Activated CD4-positive, alpha-beta T cell treated with anti-CD3 and anti-CD28 coated beads, Interleukin-2, amount 50 U/mL, for 48 hours (primary cell): ENCODE measurements at places on chromosomes 5 and 9.

DNA sequence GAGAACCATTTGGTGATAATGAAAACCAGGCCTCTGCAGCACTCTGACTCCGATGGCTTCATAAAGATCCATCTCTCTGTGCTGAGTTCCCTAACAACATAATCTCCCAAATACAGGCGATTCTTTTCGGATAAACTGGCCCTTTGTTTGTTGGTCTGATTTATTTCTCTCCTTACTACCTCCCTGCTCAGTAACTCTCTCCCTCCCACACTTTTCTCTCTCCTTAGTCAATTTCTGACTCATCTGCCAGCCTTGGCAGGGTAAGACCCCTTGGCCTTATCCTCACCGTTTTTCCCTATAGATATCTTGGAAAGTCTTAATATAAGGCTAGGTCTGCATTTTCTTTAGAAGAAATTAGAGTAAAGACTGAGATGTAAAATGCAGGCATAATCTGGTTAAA, 128.7 kb downstream of the BRINP1 start:
- DNase-seq: no peak

DNA sequence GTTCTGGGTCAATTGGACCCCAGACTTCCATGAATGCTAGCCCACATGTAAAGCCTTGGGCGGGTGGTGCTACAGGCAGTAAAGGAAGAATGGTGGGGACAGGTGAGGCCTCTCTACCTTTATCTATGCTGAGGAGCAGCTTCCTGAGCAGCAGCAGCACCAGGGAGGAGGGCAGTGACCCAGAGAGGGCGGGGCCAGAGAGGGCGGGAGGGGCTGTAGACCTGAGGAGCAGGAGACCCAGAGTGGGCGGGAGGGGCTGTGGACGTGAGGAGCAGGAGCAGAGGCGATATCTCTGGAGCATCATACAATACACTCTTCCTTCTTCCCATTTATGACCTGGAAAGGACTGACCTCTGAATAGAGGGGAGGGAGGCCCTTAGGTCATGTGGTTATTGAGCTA, 165.9 kb downstream of the MTRR start:
- DNase-seq: no peak

DNA sequence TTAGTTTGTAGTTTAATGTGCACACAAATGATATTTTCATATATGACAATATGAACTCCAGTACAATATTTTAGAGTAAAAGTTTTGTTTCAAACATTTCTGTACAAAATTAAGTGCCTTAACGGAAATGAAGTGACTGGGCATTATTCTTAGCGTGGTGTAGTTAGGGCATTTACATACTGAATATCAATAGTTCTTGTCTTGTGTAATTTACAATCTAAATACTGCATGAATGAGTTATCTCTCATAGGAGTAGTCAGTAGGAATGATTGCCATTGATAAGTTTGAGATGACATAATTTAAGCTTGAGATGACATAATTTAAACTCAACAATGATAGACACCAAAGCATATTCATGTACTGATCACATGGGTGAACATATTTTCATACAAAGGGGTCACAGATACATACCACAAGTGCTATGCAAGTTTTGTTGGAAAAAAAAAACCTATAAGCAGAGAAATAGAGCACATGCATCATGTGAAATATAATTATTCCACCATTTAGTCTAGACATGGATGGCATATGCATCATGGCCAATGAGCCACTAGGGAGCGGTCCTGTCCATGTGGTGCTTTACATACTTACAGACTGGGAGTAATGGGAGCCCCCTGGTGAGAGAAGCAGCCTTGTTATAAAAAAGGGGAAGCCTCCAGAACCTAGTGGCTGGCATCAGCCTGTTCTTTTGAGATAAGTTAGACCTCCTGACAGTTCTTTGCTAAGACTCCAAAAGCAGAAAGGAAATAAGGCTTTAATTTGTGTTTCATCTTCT, 1523.9 kb downstream of the MAT2B start:
- DNase-seq: no peak

- no peak for DNase-seq
Observed at GRCh38 chr5:14270209-14270702, 127.1 kb downstream of the TRIO start.

DNA sequence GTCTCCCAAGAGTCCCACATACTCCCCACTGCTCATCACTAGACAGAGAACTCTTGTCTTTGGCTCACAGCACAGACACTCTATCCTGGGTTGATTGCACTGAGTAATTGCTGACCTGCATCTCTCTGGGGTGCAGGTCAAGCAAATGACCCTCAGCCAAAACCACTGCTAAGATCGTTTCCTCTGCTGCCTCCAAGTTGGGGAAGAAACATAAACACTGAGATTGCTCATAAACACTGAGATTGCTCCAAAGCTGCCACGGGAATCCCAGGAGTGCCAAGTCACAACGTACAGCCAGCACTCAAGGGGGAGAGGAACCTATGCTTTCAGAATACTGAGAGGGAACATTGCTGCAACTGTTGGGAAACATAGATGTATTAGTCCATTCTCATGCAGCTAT, 1402.1 kb upstream of the ACO1 start:
- DNase-seq: no peak

- DNase-seq: no peak
Observed at GRCh38 chr9:130523921-130524320, 55.5 kb upstream of the FUBP3 start.
